ENCODE measurements at places on chromosomes 11 and 22.

GRCh38 chr22:36730176-36730858 is 26.8 kb upstream of the CACNG2 start:
- DNase-seq, result no peak

GRCh38 chr11:72240461-72241290 is 3.3 kb downstream of the PHOX2A start:
- DNase-seq, result peak; percentile 83

DNA sequence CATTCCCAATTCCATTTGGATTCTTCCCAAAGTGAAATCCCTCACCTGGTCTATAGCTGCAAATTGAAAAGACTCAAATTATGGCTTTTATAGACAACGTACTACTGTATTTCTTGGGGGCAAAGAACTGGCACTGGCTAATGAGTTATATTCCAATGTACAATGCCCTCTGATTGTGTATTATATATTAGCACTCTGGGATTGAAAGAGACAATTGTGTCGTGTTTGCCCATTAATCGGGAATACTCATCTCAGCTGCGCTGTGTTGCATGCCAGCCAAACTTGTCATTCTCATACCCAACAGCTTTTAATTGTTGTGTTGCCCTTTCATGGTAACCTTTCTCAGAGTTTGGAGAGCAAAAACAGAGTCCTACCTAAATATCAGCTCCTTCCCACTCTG is 55.0 kb upstream of the ZBTB44 start:
- DNase-seq, result no peak

- DNase-seq, result no peak
These were observed 58.7 kb upstream of the FSHB start for GRCh38 chr11:30172158-30172557.

DNA sequence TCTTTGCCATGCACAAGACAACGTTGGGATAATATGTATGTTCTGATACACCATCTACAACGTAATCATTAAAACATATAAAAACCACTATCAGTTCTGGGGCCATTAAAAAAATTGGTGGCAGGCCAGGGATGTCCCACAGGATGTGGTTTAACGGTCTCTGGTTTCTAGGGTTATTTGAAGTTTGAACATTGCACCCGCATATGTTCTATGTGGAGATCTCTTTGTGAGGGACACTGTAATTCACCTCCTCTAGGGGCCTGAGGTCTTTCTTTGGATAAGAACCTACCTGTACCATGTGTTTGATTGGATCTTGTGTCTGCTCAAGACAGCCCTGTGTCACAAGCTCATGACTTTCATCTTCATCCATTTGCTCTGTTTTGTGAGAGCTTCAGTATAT is 73.2 kb downstream of the GGTLC2 start:
- no peak for DNase-seq

DNA sequence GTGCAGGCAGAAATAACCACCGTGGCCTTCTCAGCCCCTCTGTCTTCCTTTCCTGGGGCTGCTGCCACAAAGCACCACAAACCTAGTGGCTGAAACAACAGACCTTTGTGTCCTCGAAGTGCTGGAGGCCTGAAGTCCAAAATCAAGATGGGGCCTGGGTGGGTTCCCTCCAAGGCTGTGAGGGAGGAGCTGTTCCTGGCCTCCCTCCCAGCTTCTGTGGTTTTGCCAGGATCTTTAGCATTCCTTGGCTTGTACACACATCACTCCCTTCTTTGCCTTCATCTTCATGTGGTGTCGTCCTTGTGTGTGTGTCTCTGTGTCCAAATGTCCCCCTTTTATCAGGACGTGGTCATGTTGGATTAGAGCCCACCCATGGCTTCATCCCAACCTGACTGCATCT is 29.0 kb upstream of the PARVG start:
- no peak for DNase-seq

DNA sequence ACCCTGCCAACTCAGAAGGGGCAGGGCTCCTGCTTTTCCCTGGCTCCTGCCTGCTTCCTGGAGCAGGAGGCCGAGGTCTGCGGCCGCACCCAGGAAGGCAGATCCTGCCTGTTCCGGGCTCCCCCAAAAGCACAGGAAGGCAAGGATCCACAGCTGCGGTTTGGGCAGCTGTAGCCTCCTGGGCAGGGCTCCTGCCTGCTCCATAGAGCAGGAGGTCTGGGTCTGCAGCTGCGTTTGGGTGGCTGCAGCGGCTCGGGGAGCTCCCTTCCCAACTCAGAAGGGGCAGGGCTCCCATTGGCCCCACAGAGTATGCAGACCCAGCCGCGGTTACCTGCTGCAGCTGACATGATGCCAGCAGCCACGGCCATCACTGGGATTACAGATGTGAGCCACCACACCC is 5.5 kb downstream of the UPK2 start:
- no peak for DNase-seq

- peak; percentile 19 for DNase-seq
These were observed 22.6 kb downstream of the TMEM218 start for GRCh38 chr11:125088576-125089455.

GRCh38 chr11:103581760-103582159 is 454.7 kb upstream of the DDI1 start:
- peak; percentile 20 for DNase-seq

- no peak for DNase-seq
These were observed 24.6 kb downstream of the ATXN10 start for GRCh38 chr22:45696227-45696626.

- no peak for DNase-seq
These were observed 838.4 kb downstream of the FAM181B start for GRCh38 chr11:81895258-81895657.
